Stimulated activated CD4-positive, alpha-beta T cell treated with anti-CD3 and anti-CD28 coated beads, TNF-alpha, amount 100 ng/mL, for 4 hours (primary cell): ENCODE measurements at places on chromosomes 1 and 21.

DNA sequence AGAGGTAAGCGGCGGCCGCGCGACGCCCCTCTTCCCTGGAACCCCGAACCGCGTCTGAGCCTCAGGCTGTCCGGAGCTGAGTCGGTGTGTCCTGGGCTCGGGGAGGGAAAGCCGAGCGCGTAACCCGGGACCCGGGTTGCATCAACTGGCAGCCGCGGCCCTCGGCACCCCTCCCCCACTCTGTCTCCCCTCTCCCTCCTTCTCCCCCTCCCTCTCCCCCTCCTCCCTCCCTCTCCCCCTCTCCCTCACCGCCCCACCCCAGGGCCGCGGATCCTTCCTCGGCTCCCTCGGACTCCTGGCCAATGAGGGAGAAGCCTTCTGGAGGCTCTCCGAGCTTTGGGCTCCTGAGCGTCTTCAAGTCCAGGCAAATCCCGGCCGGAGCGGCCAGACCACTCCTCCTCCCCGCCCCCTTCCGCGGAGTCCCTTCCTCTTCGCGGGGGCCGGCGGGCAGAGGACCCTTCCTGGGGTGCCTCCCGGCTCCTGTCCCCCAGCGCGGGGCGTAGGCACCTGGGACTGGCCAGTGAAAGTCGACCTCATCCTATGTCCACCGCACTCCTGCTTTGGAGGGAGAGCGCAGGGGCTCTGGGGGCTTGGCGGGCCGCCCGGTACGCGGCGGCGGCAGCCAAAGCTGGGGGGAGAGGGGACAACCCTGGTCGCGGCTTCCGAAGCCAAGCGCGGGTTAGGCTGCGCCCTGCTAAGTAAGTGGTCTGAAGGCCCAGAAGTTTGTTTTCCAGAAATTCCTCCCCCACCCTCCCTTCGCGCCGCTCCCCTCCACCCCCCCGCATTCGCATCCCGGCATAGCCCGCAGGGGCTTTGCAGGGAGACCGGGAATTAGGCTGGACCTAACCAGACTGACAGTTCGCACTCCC, 850 bp downstream of the SESN2 start:
- no peak for DNase-seq

- no peak for DNase-seq
These were observed 55.9 kb downstream of the RRAGC start for GRCh38 chr1:38803647-38804046.

DNA sequence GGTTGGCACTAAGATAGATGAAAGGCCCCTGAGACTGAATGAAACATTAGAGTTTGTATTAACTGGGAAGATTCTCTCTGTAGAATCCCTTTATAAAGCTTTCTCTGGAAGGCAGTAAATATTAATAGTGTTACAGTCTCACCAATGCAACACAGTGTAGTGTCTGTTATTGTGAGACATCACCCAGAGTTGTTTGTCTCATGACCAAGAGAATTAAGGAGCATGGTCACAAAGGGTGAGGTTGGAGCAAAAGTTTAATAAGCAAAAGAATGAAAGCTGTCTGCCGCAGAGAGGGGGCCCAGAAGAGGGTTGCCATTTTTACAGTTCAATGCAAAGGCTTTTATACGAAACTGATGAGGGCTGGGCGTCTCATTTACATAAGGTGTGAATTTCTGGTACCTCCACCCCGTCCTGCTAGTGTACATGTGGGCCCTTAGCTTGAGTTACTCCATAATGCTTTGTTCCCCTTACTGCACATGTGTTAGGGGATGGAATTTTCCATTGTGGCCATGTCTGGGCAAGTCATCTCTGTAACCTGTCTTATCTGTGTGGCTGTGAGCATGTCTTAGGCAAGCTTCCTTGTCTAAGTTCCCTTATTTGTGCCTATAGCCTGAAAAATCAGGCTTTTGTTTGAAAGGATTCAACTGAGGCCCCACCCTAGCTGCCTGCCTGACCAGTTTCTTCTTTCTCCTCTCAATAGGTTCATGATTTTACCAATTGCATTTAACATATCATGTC, 184.1 kb downstream of the RASAL2 start:
- DNase-seq = no peak

DNA sequence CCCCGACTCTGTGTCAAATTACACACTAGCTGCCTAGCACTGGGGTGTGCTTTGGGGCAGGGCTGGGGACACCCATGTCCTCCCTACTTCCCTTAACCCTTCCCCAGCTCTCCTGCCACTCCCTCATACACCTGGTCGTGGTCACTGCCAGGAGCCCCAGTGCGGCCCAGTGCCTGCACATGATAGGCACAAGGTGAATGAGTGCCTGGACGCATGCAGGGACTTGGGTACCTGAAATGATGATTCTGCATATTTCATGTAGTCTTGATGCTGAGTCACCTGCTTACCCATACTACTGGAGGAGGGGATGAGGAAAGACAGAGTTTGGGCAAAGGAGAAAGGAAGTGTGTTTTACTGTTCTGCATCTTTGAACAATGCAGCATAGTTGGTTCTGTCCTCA, 1.5 kb upstream of the VANGL2 start:
- DNase-seq = no peak

DNA sequence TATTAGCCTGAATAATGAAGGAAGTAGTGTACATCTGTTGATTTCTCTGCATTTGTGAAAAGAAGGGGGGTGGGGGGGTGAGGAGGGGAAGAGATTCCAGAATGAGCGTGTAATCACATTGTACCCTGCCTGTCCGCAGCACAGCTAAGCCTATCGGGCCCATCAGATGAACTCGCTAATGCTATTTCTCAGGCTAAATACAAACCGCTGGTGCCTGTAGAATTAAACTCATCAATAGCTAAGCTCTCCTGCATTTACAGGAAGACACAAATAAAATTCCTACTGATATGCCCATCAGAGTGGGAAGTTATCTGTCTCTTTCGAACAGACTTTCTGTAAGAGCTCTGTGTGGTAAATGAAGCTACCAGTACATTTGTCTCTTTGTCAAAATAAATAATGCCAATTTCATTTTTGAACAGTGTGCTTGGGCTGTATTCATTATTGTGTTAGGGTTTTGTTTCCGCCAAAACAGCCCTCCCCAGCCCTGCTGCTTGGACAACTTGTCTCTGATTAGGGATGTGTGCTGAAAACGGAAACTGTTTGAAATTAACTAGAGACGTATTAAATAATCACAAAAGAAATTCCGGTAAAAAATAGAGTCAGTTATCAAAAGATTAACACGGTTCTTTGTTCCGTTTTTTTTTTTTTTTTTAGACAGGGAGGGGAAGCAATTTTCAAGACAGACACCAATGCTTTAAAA, 305.4 kb downstream of the TTLL7 start:
- DNase-seq = no peak

- DNase-seq = no peak
These were observed 91.7 kb downstream of the TBX15 start for GRCh38 chr1:118896416-118896815.

DNA sequence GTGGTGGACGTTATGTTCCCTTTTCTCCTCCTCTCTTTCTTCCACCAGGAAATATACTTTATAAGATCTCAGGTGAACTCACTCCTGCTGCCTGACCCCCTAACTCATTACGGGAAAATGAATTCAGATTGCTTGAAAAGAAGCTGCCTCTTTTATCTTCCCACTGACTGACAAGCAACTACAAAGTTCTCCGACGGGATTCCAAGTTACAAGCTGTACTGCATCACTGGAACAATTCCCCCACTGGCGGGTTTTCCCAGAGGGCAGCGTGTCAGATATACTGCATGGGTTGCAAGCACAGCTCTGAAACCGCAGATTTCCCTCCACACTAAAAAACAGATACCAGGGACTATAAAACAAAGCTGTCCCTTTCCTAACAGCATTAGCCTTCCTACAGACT, 390.6 kb downstream of the KCTD3 start:
- DNase-seq = no peak

DNA sequence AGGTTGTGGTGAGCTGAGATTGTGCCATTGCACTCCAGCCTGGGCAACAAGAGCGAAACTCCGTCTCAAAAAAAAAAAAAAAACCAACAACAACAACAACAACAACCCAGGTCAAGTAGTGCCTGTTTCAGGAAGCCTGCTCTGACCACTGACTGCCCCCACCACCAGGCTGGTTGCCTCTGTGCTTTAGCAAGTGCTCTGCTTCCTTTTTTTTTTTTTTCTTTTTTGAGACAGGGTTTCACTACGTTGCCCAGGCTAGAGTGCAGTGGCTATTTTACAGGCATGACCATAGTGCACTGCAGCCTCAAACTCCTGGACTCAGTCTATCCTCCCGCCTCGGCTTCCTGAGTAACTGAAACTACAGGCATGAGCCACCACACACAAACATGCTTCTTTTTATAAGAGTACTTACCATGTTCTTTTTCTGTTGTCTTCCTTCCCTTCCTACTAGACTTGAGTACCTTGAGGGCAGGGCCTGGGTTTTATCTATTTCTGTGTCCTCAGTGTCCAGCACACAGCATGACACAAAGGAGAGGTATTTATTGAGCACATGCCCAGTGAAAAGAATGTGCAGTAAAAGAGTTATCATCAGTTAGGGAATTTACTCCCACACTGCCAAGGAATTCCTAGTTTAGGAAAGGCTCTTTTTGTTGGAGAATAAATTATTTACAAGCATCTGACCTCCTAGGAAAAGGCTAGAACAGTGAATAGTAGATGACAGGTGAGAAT, 9.9 kb upstream of the COA7 start:
- no peak for DNase-seq

DNA sequence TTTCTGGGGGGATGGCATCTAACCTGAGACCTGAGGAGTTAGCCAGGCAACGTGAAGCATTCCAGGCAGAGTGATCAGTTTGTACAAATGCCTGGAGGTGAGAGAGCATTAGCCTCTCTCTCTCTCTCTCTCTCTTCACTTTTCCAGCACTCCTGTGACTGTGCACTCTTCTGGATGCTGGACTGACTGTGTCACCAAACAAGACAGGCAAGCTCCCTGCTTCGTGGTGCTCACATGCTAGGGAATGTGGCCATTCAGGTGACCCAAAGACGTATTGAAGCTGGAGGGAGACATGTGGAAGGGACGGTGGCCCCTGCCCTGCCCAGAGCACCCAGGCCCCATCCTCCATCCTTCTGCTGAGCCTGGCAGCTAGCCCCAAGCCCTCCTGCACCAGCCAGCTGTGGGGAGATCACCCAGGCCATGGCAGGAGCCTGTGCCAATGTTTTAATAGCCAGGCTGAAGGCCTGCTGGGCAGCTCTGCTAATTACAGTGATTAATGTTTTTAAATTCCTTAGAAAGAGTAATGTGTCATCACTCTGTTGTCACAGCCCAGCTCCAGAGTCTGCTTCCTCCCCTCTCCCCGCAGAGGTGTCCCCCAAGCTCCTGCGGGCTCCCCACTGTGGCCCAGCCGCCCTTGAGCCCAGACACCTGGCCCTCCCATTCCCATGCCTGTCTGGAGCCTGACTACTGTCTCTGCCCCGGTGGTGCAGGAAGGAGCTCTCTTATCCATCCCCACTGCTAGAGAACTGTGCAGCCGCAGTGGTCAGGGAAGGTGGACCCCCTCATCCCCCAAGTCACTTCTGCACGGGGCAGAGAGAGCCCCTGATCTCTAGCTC, 48.9 kb downstream of the UBIAD1 start:
- DNase-seq = no peak

GRCh38 chr1:64302971-64303370, 99.5 kb downstream of the UBE2U start:
- DNase-seq = no peak

- DNase-seq = no peak
These were observed 62.2 kb downstream of the LRRC40 start for GRCh38 chr1:70143048-70143659.

DNA sequence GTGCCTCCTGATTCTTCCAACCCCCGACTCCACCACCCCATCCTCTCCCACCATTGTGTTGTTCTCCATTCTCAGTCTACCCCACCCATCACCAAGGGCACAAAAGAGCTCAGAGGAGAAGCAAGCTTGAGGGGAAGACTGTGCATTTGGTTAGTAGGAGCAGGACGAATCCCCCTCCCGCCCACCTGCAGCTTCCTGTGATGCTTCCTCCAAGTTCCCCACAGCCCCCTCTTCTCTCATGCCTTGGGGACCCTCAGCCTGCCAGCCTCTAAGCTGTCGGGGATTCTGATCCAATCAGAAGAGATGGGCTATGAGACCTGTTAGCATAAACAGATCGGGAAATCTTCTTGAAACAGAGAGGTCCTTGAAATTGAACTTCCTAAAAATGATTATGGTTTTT, 22.2 kb upstream of the CAPZB start:
- no peak for DNase-seq

GRCh38 chr1:63774617-63775417, 1.0 kb downstream of the ROR1 start:
- DNase-seq = no peak

DNA sequence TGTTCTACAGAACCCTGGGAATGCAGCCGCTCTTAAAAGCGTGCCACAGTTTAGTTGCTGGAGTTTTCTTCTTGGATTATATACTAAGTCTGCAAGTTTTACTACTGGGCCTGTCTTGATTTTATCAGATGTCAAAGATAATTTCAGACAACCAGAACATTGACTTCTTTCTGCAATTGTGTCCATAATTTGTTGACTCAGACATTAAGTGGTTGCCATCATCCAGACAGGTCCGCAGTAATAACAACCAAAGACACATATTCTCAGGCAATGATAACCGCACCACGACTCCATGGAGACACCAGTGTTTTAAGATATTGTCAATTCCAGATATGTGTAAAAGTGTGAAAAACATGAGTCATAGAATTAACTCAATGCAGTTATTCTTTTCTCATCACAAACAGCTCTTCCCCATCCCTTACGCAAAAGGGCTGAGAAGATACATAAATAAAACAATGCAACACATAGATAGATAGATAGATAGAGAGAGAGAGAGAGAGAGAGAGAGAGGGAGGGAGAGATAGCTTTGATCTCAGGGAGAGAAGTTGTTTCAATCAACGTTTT, 90.4 kb upstream of the FMN2 start:
- no peak for DNase-seq

DNA sequence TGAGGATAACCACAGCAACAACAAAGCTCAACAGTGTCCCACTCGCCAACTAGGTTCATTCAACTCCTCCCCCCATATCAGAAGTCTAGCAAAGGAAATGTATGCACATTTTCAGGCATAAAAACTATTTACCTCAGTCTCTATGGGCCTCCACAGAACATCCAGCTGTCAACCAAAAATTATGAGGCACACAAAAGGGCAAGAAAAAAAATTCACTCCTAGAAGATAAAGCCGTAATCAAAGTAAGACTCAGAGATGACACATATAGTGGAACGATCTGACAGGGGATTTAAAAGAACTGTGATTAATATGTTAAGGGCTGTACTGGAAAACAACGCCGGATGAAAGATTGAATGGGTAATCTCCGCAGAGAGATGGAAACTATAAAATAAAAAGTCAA, 158.7 kb downstream of the NTPCR start:
- DNase-seq = no peak

DNA sequence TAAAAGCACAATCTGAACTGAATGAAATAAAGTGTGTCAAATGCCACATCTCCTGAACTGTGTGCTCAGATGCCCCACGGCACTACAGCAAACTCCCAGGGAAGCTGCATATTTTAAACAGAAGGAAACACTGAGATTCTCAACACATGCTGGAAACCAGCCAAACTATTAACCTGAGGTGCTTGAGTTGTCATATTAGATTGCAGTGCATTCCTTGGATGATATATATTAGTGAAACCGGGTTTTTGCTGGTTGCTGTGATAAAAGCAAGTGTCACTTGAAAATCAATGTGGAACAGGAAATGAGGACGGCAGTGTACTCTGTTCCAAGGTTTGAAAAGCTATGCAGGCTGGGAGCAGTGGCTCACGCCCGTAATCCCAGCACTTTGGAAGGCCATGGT, 8.7 kb downstream of the SYNJ1 start:
- no peak for DNase-seq

GRCh38 chr1:166176416-166176815, 9.6 kb upstream of the FAM78B start:
- DNase-seq = no peak

- DNase-seq = no peak
These were observed 3.5 kb upstream of the SLC44A5 start for GRCh38 chr1:75614399-75614756.
